Stimulated activated CD8-positive, alpha-beta memory T cell treated with anti-CD3 and anti-CD28 coated beads, Interleukin-15, amount 100 ng/mL, for 4 hours (primary cell): ENCODE measurements at places on chromosomes 5 and 9.
A peak's percentile ranks its signal among the peaks of the same experiment; 100 is the strongest.

DNA sequence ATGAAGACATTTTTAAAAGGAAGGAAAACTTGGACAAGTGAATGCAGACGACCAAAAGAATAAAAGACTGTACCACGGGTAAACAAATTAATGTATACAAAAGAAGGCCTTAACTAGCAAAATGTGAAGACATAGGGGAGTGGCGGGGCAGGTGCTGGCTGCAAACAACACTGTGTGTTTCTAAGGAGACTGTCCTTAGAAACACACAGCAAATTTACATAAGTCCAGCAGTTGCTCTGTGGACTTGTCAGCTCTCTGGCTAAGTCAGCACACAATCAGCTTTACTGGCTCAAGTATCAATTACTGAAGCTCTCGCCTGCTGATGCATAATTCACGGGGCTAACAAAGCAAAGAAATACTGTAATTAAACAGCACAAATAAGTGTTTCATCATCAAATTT, 24.8 kb downstream of the PTBP3 start:
- no peak for DNase-seq

DNA sequence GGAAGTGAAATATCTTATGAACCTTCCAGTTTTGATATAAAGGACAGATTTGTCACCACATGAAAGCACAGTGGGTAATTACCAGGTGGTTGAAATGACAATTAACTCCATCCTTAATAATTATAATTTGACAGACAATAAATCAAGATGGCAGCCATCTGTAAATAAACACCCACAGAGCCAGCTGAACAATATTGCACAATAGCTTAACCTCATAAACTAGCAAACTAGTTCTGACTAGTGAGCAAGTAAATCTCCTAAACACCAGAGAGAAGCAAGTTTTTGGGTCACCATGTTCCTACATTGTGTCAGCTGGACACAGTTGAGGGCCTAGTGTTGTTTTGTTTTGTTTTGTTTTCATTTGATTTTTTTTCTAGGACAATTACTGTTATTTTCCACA, 577.4 kb downstream of the ACTL7B start:
- DNase-seq, result no peak

DNA sequence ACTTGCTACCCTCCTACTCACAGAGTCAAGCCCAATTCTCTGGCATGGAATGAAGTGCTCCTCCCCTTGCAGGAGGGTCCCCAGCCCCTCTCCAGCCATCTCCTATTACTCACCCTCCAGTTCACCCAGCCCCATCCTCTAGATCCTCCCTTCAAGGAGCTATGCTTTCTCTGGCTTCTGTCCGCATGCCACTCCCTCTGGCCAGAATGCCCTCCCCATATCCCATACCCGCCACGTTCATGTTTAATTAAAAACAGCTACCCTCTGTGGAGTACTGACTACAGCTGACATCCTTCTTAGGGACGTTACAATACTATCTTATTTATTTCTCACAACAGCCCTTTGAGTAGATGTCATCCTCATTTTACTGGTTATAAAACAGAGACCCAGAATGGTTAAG, 3.0 kb downstream of the F2R start:
- no peak for DNase-seq

GRCh38 chr5:150302301-150303069, at the start of gene ARSI:
Gene ARSI (minus strand): TSS chr5:150302905. CDS start chr5:150302373, 532 bp downstream.
- no peak for DNase-seq

GRCh38 chr9:71146511-71146910, 25.1 kb upstream of the TRPM3 start:
- no peak for DNase-seq

- no peak for DNase-seq
Observed at GRCh38 chr9:87035879-87036278, 88.6 kb upstream of the GAS1 start.

DNA sequence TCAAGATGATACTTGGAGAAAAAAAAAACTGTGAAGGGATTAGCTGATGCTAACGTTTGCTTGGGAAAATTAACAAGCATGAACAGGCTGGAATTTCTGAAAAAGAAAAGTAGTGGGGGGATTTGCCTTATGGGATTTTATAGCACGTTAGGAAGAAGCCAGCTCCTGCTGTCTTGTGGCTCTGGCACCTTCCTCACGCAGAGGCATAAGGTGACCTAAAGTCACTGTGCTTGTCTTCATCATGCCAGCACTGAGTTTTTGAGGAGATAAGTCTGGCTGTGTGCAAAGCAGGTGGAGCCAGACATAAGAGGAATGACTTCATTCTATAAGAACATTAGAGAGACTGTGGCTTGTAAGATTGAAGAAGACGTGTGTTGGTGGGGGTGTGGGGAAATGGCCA, 94.4 kb upstream of the MAP1B start:
- no peak for DNase-seq

- no peak for DNase-seq
Observed at GRCh38 chr9:129177443-129177790, 644 bp downstream of the IER5L start.

DNA sequence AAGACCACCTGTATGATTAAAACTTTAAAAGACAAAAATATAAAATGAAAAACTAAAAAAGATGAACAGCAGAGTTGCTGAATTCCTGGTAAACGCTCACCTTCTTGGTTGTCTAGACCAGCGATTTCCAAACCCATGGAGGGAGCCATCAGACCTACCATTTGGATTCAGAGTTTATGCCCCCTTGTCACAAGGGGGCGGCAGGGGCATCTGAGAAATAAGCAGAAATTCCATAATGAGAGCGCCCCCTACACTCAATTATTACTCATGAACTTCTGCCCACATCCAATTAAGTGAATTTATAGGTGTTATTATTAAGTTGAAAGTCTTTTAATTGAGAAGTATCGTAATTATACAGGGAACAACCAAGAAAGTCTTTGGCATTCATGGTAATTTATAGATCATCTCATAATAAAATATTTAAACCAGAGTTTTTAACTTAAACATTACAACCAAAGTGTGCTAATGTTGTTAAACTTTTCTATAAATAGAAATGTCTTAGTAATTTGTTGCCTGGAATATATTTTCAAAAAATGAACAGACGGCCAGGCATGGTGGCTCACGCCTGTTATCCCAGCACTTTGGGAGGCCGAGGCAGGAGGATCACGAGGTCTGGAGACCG, 35.2 kb upstream of the SPATA31C2 start:
- DNase-seq, result peak; percentile 21

DNA sequence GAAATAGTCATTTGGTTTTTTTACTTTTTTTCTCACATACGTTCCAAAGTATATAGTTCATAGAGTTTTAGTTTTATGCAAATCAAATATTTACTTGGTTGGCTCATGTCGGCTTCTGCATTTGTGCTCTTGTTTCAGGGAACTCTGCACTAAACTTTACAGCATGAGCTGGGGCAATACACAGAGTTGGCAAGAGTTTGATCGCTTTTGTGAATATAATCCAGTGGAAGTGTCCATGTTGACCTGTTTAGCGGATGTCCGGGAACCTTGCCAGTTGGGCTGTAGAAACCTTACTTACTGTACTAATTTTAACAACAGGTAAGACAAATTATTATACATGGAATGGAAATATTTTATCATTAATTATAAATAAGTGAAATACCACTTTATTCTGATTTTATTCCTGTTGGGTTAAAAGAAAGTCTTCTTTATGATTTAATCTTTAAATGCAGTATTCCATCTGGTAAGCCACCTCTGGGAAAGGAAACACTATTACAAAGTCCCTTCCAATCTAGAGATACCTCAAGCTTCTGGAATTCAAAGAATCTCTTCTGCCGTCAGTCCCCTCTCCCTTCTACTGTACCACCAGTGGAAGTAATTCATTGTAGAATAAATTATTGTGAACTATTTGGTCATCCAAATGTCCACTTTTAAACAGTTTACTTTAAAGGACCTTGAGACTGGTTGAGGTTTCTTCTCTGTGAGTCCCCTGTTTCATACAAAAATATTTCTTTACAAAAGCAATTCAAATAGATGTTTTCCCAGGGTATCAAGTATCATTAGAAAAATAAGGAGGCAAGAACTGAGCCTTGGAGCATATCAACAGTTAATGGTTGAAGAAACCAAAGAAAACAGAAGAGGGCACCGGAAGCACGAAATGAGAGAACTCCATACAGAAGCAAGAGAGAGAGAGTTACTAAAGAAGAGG, 45.2 kb upstream of the GLIPR2 start:
- no peak for DNase-seq

- DNase-seq, result no peak
Observed at GRCh38 chr9:37719526-37719925, 34.1 kb upstream of the TRMT10B start.

DNA sequence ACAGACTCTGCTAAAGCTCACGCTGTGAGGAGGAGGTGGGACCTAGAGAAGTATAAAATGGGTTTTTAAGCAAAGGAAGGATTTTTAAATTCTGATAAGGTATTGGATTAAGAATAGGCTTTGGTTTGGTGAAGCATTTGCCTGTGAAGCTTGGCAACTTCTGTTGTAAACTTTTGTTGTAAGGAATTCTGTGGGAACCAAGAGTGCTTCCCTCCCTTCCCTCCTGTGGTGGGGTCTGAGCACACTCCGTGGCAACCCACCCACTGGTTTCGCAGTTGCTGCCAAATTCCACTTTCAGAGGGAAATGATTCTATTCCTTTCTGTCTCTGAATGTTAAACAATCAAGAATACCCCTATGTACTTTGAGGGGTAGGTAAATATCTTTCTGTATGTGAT, 28.6 kb upstream of the GTF2H2C start:
- DNase-seq, result no peak

DNA sequence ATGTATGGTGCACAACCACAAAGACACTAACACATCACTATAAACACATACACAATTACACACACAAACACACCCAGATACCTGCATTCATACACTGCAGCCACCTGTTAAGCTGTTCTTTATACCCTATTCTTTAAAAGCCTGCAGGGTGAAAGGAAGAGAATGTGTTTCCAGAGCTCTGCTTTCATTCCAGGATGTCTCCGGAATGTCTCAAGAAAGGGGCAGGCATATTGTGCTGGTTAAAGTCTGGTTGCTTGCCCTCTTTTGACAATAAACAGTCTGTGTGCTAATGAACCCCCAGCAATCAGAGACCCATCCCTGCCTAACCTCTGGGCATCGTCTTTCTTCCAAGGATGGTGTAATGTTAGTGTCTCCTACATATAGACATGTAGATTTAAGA, 181.6 kb downstream of the EPB41L4A start:
- no peak for DNase-seq

DNA sequence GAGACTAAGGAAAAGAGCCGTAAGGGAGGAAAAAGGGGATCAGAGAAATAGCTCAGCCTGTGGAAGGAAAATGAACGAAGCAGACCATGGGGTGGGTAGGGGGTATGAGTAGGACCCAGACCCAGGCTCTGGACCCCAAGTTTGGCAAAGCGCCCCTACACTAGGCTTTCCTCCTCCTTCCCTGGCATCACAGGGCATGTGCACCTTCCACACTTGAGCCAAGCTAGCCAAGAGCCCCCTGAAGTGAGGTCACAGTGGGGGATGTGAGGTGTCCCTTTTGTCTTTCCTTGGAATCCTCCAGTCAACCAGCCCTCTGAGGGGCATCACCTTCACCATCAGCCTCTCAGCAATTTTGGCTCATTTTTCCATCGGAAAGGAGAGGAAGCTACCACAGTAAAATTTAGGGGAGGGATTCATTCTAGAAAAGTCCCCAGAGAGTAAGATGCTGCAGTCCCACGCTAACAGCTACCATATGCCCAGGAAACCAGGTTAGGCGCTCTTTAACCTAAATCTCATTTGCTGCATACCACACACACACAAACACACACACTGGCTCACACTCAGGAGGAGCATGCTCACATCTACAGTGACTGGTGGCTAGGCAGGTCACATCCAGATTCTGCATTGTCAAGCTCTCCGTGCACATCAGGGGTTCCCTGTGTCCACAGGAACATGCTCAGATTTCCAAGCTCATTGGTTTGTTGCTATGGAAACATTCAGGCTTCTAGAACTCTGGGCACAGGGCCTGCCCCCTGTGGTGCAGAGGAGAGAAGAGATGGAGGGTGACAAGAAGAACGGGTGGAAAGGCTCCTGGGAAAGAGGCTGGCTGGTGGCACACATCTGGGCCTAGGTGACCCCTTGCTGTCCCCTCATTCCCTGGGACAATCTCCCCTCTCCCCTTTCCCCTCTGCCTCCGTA, 9.9 kb downstream of the REEP2 start:
- no peak for DNase-seq

DNA sequence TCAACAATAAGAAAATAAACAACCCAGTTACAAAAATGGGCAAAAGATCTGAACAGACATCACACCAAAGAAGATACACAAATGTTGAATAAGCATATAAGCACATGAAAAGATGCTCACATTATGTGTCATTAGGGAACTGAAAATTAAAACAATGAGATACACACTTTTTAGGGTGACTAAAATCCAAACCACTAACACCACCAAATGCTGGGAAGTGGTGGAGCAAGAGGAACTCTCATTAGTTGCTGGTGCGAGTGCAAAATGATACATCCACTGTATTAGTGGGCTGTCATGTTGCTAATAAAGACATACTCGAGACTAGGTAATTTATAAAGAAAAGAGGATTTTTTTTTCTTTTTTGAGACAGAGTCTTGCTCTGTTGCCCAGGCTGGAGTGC, 329.1 kb downstream of the TMEM38B start:
- DNase-seq, result no peak

- DNase-seq, result no peak
Observed at GRCh38 chr5:122943050-122943698, 93.4 kb downstream of the PPIC start.
